ENCODE measurements at places on chromosomes 4 and X. TPM values are rescaled to one million over a fixed set of nuclear protein-coding genes. Genes with fewer than 3 reads are reported as not detected.

Gene G6PD
- 64.6 TPM for polyA plus RNA-seq

Gene HPGD
- polyA plus RNA-seq, result 0.61 TPM

Gene HNRNPH2
- 55.2 TPM for polyA plus RNA-seq

Gene GNRHR
- polyA plus RNA-seq, result not detected

Gene EPHA5
- polyA plus RNA-seq, result 0.44 TPM

Gene KIF4A
- 20.3 TPM for polyA plus RNA-seq

Gene CYBB
- polyA plus RNA-seq, result 2.3 TPM

Gene GUCY1B1
- 9.8 TPM for polyA plus RNA-seq

Gene NDNF
- polyA plus RNA-seq, result 0.42 TPM

Gene TCP11X2
- polyA plus RNA-seq, result 2.2 TPM

Gene PLS3
- 18.0 TPM for polyA plus RNA-seq

Gene TMEM255A
- polyA plus RNA-seq, result 1.4 TPM

Gene C4orf51
- polyA plus RNA-seq, result not detected

Gene RAB41
- polyA plus RNA-seq, result not detected

Gene PABPC4L
- 0.07 TPM for polyA plus RNA-seq

Gene SEC24B
- polyA plus RNA-seq, result 9.6 TPM

Gene PDE5A
- 8.9 TPM for polyA plus RNA-seq

Gene CXorf66
- polyA plus RNA-seq, result not detected

Gene HPRT1
- polyA plus RNA-seq, result 63.1 TPM

Gene DRD5
- polyA plus RNA-seq, result 0.41 TPM

Gene KLB
- not detected for polyA plus RNA-seq

Gene BEX1
- polyA plus RNA-seq, result 395 TPM

Gene ANAPC4
- polyA plus RNA-seq, result 6.7 TPM

Gene USP17L15
- not detected for polyA plus RNA-seq

Data from brain (organoid and tissue), 16 donors.